Lower leg skin (tissue), 4 donors: ENCODE measurements at places on chromosomes 4 and X. TPM values are rescaled to one million over a fixed set of nuclear protein-coding genes. Genes with fewer than 3 reads are reported as not detected.

DNA sequence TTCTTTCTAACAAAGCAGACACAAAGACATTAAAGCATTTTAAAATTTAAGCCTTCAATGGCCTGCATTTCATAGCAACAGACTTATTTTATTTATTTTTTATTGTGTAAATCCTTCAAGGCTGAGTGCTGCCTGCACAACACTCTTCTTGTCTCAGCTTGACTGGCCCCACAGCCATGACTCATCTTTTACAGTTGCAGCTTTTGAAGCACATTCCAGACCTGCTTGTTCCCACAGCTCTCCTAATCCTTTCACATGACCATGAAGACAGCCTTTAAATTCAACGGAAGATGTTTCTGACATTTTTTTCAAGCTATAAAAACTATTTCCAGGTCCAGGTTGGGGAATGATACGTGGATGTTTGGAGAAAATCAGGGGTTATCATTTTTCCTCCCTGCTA, 276.9 kb upstream of the TACR3 start:
- no peak for DNase-seq

Gene CSN1S1
- total RNA-seq: not detected

GRCh38 chr4:139275281-139275735, 4.7 kb downstream of the MGARP start:
- no peak for DNase-seq

GRCh38 chrX:136262812-136263315, 11.7 kb upstream of the MAP7D3 start:
- DNase-seq: no peak

GRCh38 chr4:5192271-5192670, 141.0 kb downstream of the STK32B start:
- no peak for DNase-seq

DNA sequence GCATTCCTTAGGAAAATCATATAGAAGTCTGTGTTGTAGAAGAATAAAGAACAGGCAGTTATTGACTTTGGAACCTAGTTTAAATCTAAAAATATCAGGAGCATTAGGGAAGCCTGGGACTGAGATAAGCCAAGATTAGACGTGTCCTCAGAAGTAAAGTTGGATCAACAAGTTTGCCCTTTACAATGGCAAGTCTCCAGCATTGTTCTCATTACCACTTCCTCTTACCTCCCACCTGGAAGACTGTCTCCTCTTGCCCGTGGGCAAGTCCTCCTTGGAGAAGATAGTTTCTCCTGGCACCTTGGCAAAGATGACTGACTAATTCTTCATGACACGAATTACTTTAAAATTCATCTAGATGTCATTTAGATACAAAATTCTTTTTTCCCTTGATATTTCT, 37.8 kb downstream of the CNKSR2 start:
- no peak for DNase-seq

GRCh38 chr4:61771056-61771455, 570.9 kb downstream of the ADGRL3 start:
- no peak for DNase-seq

DNA sequence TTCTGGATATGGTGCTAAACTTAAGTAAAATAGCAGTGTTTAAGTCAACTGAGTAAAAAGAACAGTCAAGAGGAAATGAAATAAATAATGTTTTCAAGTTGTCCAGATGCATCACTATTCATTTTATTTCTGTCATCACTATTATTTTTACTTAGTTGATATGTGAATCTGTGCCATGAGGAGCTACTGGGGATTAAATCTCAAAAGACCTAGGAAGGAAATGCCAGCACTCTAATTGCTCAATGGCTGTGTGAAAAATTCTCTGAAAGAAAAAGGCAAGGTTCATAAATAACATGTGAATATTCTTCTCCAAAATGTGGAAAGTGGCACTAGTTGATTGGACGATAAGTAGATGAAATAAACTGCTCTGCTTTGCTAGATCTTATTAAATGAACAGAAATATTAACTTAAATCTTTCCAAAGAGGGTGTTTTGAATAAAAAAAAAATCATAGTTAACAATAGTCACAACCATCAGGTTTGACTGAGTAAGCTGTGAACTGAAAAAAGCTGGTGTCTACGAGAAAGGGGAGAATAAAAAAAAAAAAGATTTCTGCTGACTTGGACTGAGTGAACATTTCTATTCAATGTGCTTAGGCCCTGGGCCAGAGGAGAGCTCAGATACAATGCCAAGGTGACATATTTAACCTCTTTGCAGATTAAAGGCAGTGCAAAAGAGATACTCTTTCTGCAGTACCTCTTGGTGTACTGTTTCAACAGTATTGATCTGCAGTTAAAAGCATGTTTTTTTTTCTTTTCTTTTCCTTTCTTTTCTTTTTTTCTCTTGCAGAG, 1.6 kb downstream of the SPARCL1 start:
- DNase-seq: no peak

Gene RHOXF1
- total RNA-seq: not detected

- no peak for DNase-seq
These were observed 11.4 kb downstream of the RNF150 start for GRCh38 chr4:141121768-141122454.

Gene GPM6B
- total RNA-seq: 9.0 TPM

Gene USP38
- total RNA-seq: 31.6 TPM

GRCh38 chr4:69503558-69503957, 7.9 kb upstream of the UGT2B4 start:
- no peak for DNase-seq

DNA sequence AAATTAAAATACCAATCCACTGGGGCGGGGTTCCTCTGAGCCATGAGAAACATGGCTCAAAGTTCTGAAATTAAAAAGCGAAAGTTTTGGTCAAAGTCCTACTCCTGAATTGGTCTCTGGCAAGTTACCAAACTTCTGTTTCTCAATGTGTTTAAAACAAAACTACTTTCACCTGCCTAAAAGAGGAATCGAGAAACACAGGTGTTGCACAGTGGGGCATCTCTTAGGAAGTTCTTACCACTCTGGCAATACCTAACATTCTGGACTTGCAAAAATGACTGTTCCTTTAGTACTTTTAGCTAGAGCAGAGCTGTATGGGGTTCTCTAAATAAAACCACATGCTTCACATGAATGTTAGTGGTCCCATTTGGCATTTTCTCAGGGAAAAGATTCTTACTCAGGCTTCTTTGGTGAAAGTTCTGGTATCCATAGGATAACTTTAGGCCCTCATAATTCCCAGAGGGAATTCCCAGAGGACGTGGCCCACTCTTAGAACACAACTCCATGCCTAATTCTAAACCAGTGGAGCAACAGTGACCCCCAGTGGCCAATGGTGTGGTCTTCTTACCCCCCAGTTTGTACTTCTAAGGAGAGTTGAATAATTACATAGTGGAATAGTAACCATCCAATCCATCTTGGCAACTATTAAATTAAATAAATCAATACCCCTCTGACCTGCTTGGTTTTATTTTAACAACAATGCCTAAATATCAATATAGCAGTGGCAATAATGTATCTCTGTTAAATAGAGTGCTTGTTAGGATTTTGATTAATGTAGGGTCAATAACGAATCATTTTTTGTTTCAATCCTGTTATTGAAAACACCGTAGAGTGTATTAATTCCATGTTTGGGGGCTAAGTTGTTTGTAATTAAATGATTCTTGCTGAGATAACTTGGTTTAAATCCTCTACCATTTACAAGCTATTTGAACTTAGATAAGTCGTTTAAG, 21.9 kb downstream of the BMP3 start:
- DNase-seq: no peak

DNA sequence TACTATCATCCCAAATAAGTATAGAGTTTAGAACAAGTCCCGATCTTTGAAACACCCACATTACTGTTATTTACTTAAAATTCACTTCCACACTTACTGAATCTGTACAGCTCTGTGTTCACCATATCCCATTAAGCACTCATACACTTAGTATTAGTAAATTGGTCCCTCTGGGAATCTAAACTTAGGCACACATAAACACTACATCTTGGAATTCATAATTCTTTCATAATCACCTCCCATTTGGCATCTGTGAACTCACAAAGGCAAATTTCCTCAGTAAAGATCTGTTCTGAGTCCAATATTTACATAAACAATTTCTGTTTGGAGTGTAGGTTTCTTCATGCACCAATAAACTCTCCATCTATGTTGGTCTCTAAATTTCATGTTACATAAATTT, 52.6 kb upstream of the PPARGC1A start:
- no peak for DNase-seq

Gene DIPK2B
- 10.9 TPM for total RNA-seq

DNA sequence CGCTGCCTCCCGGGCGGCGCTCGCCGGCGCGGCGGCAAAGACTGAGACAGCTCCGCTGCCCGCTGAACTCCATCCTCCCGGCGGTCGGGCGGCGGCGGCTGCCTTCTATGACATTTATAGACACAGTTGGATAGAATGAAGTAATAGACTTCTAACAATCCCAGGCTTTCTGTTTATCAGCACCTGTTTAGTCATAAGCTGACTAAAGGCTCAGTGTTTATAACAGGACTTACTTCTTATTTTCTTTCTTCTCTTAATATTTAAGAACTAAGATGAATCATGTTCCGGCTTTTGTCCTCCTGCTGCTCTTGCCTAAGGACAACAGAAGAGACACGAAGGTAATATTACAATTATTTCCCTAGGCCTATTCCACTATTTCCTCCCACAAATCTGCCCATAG, 3.9 kb downstream of the ARL13A start:
- no peak for DNase-seq

Gene HSFX2
- total RNA-seq: not detected

Gene TRO
- 0.61 TPM for total RNA-seq

Gene ASB12
- total RNA-seq: not detected

GRCh38 chr4:111675746-111676145, 469.5 kb upstream of the FAM241A start:
- no peak for DNase-seq

- DNase-seq: no peak
These were observed 13.5 kb downstream of the STIM2 start for GRCh38 chr4:26874110-26874509.

DNA sequence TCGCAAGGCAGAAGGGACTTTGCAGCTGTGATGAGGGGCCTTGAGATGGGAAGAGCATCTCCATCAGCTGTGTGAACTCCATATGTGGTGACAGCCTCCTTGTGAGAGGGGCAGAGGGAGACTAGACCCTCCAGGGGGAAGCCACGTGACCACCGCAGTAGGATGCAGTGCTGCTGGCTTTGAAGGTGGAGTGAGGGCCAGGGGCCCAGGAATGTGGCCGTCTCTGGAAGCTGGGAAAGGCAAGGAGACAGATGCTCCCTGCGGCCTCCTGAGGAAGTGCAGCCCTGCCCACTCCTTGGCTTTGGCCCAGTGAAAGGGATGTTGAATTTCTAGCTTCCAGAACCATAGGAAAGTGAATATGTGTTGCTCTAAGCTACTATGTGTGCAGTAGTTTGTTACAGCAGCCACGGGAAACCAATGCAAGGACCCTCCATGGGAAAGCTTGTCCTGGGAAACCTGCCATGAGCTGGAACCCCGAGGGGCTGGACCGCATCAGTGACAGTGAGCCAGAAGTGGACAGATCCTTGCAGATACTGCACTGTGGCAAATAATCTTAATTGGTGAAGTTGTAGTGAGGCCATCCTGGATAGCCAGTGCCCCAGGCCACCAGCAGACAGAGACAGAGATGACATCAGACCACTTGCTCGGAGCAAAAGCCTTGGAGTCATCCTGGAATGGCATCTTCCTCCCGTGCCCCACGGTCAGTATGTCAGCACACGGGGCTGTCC, 35.4 kb upstream of the SORCS2 start:
- DNase-seq: no peak

Gene PAGE4
- total RNA-seq: not detected

DNA sequence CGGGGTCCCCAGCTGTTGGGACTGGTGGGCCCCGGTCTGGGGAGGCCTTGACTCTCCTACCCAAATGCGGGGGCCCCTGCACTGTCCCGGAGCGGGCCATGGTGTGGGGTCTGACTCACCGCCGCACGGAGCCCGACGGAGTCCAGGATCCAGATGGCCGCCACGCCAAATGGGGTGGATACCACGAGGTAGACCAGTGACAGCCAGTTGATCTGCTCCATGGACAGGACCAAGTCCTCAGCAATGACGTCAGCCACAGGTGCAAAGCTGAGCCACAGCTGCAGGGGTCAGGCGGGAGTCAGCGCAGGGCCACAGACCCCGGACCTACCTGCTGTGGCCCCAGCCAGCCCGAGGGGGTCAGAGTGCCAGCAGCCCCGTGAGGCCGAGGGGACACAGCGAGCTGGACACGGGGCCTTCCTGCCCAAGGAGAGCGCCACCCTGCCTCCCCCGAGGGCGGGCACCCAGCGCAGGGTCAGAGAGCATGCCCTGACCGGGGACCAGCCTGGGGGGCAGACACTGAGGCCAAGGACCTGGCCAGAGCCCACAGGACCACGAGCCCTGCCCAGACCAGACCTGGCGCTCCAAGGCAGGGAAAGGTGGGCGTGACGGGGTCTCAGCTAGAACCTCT, 2.4 kb downstream of the SLC49A3 start:
- no peak for DNase-seq

- DNase-seq: no peak
These were observed 820.8 kb downstream of the FSTL5 start for GRCh38 chr4:161342881-161343568.

DNA sequence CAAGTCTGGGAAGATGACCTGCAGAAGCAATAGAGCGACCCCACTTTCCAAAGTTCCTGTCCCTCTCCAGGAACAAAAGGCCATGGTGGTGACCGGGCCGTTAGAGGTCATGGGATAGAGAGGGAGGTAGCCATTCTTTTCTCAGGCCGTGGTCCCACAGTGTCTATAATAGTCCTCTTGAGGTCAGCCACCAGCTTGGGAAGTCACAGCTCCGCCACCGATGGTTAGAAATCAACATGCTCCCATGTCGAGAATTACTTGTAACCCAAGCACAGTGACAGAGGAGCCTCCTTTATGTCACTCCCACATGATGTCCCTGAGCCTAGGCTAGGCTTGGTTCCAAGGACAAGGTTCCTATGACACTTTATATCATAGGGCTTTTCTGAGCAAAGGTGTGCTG, 48.3 kb upstream of the CBR4 start:
- DNase-seq: no peak

GRCh38 chrX:39293203-39293602, 491.9 kb downstream of the MID1IP1 start:
- no peak for DNase-seq

DNA sequence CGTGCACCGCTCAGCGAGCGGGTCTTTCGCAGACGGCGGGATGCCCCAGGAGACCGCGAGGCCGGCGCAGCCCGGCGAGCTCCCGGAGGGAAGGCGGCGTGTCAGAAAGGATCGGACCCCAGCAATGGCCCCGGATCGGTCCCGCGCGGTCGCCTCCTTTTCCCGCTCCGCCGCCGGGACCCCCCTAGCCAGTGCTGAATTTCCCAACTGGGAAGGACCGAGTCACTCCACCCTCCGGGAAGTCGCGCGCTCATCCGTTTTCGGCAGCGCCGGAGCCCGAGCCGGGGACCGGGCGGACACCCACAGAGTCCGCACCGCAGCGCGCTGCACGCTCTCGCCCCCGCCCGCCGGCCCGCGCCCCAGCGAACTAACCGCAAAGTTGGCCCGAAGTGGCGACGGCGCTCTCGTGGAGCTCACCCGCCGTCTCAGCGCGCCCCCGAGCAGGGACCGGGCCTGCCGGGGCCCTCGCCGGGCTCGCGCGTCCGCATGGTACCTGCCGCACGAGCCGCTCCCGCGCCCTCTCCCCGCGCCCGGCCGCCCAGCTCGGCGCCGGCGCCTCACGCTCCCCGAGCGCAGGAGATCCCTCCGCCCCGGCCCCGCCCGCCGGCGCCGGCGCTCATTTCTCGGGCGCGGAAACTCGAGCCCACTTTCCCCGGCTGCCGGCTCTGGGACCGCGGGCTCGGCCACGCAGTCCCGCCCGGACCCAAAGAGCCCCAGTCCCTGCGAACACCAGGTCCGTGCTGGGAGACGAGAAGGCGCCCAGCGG, at the start of gene FAT1:
FAT1 (minus strand) TSS at position 565 of the 766 bp plus-strand sequence. CDS start 14,029 bp downstream, outside the sequence.
- peak; percentile 90 for DNase-seq
